ENCODE measurements at places on chromosomes 1 and 21.
A peak's percentile ranks its signal among the peaks of the same experiment; 100 is the strongest.

DNA sequence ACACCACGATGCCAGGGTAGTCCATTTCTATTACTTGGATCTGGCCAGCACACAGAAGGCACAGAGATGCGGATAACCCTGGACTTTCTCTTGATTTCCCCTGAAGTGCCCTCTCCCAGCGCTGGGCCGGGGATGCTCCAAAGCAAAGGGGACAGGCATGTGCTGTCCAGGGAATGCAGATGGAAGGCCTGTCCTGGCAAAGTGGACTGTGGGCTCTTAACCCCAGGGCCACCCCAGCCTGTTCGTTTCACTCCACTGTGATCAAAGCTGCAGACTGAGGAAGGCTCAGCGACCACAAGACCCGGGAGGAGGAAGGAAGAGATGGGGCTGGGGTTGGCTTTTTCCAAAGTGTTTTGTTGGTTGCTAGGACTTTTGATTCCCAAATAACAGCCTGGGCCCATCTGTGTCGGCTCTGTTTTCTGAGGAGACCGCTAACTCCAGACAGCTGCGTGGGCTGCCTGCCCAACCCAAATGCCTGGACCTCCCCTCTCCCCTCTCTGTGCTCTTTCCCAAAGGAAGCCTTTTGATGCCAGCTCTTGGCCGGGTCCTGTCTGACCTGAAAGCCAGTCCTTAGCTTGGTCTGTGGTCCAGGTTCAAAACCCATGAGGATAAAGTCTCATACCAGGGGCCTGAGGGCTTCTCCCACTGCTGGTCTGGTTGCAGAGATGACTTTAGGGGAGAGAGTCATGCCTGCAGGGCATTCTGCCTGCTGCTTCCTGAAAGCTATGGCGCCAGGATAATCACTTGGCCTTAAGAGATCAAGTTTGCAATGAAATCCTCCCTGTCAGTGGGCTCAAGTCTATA lies 119.6 kb upstream of the CD34 start:
- DNase-seq: no peak

DNA sequence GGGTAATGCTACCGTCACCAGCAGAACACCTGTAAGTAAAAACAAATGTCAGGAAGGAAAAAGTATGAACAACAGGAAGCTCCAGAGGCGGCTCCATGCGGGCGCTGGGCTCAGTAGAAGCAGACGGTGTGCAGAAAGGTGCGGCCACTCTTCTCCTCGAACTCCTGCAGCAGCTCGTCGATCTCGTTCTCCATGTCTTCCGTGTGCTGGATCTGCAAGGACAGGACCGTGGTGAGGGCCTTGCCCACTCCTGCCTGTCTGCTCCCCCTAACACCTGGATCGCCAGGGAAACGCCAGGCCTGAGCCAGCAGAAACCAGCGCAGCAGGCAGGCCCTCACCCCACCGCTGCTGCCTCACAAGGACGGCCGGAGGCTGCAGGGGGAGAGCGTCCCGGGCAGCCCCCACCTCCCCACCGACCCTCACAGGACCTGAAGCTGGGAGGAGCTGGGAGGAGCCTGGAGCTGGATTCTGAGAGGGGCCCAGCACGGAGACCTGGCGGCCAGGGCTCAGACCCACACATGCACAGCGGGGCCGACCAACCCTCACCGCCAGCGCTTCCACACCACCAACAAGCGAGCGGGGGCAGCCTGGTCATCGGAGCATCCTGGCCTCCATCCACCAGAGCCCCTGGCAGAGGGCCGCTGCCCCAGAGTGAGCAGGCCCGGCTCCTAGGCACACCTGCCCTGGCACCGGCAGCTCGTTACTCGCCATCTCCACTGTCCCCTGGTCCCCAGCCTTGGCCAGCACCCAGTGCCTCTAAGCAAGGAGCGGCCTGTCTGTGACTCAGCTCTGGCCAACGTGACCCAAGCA lies 1.7 kb upstream of the TMEM240 start:
- no peak for DNase-seq

DNA sequence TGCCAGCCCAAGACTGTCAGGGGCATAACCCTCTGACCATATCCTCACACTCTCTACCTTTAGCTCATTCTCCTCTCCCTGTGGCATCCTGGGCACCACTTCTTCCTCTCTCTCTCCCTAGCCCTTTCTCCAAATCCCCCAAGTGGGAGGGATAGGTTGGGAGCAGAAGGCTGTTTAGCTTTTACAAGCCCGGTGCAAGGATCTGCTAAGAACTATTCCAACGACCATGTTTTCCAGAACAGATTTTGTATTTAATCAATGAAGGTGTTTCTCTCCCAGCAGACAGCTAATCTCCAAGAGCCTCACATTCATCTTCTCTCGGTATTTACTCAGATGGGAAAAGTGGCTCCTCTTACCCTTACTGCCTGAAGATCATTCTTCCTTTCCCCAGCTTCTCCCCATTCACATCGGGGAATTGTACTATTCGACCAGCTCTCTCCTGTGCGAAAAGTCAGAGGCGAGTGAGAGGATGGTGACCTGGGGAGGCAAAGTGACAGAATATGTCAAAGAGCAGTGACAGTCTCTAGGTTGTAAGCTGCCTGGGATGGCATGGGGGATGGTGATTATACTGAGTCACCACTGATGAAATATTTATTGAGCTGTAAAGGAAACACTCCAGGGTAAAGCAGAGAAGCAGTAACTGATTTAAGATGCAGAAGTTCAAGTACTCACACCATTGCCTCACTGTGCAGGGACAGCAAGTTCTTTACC lies 47.0 kb upstream of the RBM15 start:
- no peak for DNase-seq

DNA sequence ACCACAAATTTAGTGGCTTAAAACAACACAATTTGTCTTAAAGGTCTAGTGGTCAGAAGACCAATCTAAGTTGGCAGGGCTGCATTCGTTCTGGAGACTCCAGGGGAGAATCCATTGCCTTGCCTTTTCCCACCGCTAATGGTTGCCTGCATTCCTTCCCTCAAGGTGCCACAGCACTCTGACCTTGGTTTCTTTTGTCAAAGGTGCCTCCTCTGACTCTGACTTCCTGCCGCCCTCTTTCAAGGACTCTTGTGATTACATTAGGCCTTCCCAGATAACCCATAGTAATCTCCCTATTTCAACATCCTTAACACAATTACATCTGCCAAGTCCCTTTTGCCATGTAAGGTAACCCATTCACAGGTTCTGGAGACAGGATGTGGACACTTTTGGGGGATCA lies 145.3 kb downstream of the S1PR1 start:
- no peak for DNase-seq

DNA sequence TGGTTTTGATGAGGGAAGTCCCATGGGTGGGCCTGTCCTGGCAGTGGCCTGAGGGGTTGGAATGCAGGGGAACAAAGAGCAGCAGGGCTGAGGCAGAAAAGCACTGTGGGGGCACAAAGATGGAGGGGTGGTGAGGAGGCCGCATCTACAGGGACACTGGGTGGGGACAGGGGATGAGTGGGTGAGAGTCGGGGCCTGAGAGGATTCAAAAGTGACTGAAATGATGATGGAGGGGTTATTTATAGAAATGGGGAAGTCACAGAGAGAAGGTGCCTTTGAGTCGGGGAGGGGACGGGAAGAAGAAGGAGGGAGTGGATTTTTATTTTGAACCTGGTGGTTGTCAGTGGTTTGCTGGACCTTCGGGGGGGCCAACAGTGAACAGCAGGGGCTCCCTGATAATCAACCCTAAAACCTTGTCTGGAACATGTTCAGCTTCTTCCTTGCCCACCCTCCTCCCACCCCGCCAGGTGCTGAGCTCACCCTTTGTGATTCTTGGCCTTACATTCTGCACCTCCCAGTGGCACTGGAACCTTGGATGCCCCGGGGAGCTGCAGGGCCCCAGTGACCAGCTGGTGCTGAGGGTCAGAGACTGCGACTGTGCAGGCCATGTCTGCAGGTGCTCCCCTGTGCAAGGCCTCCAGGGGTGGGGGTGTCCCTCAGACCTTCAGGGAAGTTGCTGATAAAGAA lies 42.9 kb downstream of the IER5 start:
- no peak for DNase-seq

DNA sequence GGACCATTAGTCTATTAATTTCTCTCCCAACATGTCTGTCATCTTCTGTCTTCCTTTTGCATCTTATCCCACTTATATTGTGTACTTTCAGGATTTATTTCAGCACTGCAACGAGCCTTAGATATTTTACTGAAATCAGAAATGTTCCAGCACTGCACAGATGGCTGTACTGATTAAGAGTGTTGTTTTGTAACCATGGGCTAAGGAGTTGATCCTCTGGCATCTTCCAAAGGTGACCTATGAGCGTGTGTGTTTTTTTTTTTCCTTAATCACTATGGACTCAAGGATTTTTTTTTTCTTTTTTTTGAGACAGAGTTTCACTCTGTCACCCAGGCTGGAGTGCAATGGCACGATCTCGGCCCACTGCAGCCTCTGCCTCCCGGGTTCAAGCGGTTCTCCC lies 7.1 kb upstream of the DDX59 start:
- no peak for DNase-seq

- DNase-seq: no peak
Measured at GRCh38 chr1:154556422-154556821, 2.0 kb downstream of the UBE2Q1 start.

DNA sequence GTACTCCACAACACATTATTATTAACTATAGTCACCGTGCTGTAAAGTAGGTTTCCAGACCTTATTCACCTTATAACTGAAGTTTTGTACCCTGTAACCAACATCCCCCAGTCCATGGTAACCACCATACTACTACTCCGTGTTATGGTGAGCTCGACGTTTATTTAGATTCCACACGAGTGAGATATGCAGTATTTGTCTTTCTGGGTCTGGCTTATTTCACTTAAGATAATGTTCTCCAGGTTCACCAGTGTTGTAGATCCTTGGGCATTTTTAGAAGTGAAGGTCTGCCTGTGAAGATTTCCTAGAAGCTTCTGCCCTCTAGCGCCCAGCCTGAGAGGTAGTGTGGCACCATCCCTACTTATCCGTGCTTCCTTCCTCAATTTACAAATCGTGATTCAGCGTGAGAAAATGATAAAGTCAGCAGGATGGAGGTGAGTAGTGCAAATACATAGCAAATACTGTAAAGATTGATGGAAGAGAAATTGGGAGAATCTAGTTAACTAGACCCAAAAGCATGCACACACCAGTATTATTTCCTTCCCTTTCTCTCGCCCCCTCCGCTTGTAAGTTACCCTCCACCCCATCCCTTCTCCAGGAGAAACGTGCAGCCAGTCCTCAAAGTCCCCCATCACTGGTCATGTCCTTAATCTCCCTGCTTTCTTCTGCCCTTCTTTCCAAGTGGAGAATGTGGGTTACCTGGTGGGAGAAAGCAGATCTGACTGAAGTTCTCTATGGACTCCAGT lies 36.0 kb upstream of the DISC1 start:
- DNase-seq: peak; percentile 37

GRCh38 chr1:230077436-230078213 lies 10.6 kb downstream of the GALNT2 start:
- no peak for DNase-seq

DNA sequence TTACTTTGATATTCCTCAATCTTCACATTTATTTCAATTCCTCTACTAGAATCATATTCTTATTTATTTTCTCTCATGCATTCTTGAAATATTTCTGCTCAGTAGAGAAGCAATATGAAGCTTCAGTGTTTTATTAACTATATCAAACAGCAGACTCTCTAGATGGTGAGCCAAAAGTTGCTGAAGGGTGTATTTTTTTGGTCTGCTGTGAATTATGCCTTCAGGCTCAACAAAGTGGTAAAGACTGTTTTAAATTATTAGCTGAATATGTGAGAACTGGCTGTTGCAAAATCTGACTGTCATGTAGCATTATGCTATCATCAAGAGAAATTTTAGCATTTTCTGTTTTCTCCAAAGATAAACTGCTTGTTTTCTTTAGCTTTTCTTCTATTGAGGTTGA lies 24.9 kb upstream of the CDC42BPA start:
- peak; percentile 6 for DNase-seq

DNA sequence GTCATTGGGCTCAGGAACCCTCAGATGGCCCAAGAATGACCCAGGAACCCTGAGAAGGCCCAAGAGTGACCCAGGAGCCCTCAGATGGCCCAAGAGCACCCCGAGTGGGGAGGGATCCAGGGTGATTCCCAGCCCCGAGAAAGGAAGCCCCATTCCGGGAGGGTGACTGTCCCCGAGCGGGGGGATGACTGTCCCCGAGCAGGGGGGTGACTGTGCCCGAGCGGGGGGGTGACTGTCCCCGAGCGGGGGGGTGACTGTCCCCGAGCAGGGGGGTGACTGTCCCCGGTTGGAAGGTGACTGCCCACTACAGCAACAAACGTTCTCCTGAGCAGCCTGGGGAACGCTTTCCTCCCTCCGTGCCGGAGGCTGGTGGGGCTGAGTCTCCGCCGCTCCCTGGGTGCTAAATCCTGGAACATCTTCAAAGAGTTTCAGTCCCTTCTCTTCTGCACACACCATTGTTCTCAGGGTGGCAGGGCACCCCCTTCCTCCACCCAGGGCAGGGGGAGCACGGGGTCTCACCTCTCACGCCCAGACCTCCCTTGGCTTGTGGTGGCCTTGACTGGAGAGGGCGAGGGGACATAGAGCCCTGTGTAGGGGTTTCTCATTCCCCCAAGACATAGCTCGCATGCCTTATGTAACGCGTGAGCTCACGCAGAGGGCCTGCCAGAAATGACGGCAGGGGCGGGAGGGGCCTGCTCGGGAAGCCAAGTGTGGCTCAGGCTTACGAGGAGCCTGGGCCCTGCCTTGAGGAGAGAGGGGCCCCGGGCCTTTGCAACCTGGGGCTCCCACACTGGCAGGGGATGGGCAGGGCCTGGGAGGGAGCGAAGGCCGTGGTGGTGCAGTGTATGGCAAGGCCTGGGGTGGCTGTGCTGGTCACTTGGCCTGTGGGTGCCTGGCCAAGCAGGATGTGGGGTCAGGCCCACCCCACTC lies 14.3 kb upstream of the SKI start:
- DNase-seq: no peak

DNA sequence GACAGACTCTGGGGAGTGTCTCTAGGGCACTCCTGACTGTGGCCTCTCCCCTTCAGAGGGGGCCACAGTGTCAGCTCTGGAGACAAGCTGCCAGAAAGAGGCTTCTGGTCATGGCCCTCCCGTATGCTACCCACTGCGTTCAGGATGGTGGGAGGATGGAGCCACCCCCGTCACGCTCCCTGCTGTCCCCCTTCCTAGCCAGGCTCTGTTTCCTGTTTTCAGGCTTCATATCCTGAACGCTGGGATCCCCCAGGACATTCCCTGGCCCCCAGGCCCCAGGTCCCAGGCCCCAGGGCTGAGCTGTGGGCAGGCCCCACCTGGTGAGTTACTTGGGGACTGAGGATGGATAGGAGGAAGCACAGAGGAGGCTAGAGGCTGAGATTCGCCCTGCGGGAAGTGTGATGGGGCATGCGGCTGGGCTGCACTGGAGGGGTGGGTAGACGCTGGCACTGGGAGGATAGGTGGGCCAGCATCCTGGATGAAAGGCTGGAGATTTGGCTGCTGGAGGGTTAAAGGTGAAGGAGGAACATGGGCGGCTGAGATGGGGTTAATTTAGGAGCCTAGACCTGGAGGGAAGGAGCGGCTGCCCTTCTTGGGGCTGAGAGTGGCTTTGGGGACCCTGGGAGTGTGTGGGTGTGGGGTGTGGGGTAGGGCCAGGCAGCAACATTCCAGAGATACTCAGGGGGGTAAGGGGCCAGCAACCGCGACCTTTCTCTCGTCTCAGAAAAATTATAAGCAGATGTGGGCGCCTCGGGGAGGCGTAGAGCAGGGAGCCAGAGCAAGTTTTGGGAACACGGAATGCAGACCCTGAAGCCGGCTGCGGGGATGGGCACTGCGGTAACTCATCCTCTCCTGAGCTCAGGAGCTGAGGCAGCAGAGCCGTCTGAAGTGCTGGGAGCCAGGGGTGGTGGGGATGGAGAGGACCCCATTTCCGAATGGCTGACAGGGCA lies 8.7 kb downstream of the PEAR1 start:
- no peak for DNase-seq
